Fibroblast of mammary gland (primary cell): ENCODE measurements at places on chromosomes 6 and 20.
A peak's percentile ranks its signal among the peaks of the same experiment; 100 is the strongest.

GRCh38 chr20:10837901-10838300 lies 164.1 kb upstream of the JAG1 start:
- no peak for DNase-seq

- DNase-seq: peak; percentile 39
Measured at GRCh38 chr6:52554684-52555280, 22.1 kb downstream of the TRAM2 start.

DNA sequence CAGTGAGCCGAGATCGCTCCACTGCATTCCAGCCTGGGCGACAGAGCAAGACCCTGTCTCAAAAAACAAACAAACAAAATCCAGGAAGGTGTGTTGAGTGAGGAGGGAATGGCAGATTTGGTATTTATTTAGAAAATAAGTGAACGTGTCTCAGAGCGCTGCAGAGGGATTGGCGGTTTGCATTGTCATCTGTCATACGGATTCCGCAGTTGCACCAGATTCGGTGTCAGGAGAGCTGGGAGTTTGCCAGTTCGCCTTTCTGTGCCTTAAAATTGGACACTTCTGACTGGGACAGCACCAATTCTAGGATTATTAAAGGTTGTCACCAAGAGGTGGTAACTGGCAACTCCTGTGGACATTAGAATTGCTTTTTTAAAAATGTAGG lies 912 bp downstream of the SNRNP48 start:
- DNase-seq: peak; percentile 30

DNA sequence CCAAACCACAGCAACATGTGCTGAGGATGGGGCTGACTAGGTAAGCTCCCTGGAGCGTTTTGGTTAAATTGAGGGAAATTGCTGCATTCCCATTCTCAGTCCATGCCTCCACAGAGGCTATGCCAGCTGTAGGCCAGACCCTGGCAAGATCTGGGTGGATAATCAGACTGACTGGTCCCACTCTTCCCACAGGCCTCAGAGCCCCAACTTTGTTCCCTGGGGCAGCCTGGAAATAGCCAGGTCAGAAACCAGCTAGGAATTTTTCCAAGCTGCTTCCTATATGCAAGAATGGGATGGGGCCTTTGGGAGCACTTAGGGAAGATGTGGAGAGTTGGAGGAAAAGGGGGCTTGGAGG lies 1.5 kb upstream of the VEGFA start:
- no peak for DNase-seq

DNA sequence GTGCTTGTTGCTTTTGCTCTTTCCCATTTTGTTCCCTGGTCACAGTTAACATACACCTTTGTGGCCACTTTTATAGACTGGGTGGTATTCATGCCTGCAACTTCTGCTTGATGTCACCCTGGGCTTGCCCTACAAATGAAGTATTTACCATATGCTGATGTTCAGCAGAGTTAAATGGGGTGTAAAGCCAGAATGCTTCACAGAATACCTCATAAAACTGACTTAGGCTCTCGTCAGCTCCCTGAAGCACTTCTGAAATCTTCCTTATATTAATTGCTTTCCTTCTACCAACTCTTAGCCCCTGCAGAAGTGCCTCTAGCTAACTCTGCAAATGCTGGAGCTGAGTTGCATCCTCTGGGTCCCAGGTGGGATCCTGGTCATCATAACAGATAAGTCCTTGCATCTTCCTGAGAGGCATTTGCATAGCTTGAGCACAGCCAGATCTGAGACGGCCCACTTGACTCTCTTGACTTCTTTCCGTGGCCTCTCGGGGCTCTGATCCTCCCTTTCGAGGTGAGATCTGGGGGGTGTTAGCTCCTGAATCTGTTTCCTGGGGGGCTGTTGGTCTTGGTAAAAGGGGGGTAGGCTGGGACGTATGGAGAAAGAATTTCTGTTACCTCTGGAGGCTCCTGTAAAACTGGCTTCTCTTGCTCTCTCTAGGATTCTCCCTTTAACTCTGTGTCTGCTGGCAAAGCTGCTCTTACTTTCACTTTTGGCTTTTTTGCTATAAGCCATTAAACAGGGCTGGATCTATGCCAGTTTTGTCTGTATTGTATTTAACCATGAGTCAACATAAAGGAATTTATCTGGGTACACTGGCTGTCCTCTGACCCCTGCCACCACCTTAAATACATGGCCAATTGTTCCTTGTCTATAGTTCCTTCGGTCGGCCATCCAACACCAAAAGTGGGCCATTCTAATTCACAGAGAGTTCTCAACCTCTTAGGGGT lies 223.0 kb upstream of the SYNCRIP start:
- DNase-seq: peak; percentile 78

DNA sequence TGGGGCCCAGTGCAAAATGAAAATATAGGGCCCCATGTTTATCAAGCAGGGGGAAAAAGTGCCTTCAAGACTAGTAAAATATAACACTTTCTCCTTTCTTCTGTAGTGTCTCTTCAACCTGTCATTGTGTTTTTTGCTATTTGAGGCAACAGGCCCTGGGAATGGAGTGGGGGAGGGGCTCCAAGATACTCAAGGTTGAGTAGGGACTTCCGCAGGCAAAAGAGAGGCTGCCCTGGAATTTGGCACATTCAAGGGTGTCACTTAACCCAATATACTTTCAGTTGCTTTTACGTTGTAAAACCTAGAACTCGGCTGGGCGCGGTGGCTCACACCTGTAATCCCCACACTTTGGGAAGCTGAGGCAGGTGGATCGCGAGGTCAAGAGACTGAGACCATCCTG lies 154.9 kb downstream of the ALDH8A1 start:
- no peak for DNase-seq

- DNase-seq: no peak
Measured at GRCh38 chr6:127290391-127291265, 24.0 kb downstream of the RNF146 start.

- no peak for DNase-seq
Measured at GRCh38 chr6:582370-582769, 74.5 kb downstream of the HUS1B start.

GRCh38 chr6:64233746-64234145 lies 598.1 kb downstream of the PHF3 start:
- no peak for DNase-seq

DNA sequence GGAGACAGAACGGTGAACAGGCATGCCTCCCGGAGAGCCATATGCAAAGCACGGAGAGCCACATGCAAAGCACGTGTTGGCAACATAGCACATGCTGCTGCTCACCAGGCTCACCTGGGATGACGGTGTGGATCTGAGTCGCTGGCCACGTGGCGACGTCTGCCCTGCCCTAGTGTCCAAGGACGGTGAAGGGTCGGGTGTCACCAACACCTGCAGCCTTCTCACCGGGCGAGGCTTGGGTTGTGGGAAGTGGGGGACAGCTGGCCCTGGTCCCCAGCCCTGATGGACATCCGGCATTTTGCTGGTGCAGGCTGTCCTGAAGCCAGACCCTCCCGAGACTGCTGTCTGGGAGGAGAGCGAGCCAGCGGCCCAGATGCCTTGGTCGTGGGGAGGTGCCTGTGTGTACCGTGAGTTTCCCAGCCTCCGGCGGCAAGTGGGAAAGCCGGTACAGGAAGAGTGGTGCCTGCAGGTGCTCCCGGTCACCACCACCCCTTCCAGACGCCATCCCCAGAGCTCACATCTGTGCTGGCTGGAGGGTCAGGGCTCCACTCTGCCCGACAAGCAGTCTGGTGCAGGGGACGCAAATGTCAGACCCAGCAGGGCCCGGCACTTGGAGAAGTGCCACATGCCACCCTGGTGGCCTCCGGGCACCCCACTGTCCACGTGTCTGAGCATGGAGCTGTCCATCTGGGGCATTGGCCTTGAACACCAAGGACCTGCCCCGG lies 5.9 kb upstream of the ADRM1 start:
- DNase-seq: no peak

DNA sequence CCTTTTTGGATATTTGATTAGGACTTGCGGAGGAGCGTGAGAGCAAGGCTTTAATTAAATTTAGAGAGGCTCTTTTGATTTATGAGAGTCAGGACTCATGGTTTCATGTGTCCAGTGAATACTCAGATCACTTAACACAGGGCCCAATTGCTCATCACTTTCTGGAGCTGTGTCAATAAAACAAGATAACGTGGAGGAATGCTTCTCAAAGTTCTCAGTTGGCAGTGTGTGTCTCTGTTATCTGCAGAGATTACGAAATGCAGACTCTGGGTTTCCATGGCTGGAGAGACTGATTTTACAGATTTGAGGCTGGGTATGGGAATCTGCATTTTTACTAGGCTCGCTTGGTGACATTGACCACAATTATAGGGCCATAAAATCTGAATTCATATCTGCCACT lies 335.8 kb upstream of the FLRT3 start:
- no peak for DNase-seq

- DNase-seq: no peak
Measured at GRCh38 chr6:39093149-39093708, 21.8 kb downstream of the SAYSD1 start.

DNA sequence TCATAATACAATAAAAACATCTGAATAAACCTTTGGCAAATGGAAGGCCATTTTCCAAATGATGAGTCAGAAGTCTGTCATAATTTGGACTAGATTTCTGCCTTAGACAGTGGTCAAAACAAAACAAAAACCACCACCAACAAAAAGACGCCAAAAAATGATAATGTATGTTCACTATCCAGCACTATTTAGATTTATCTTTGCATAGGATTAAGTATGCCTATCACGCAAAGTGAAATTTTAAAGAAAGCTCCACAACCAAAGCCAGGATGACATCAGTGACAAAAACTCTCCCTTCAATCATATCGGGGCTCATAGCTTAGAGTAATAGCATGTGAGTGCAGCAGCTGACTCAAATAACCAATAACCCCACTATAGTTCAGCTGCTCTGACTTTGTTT lies 201.9 kb downstream of the MOXD1 start:
- peak; percentile 89 for DNase-seq

DNA sequence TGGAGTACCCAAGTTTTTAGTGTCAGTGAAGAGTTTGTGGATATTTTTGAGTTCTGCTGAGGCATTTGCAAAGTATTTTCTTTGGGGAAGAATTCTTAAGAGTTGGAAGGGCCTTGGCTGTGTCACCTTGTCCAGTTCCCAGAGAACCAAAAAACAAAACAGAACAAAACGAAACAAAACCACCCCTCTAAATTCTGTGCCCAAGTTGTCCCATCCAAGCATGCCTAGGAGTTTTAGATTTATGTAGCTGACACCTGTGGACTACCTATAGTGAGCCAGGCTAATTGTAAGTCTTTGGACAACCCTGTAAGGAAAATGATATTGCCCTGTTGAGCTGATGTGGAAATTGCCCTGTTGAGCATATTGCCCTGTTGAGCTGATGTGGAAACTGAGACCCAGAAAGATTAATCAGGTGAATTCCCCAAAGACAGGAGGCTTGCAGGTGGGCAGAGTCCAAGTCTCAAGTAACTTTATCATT lies 1.0 kb upstream of the ECI2 start:
- DNase-seq: no peak

DNA sequence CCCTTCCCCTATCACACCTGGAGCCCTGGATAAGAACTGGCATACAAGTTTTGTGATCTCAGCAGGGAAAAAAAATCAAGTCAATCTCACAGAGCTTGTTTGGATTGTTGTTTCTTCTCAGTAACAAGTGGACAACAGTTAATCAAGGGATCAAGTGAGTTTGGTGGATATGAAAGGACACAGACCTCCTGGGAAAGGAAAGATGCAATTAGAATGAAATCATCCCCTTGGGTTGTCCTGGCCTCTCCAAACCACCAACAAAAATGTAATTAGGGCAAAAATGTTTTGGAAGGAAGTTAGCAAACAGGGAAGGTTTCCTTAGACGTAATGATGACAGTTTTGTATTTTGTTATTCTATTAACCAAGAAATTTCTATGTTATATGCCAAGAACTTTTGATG lies 99.1 kb upstream of the PRDM1 start:
- peak; percentile 29 for DNase-seq

GRCh38 chr6:10405513-10405900 lies 9.4 kb downstream of the TFAP2A start:
- DNase-seq: no peak

- DNase-seq: no peak
Measured at GRCh38 chr6:13418844-13419243, 68.6 kb downstream of the GFOD1 start.

GRCh38 chr20:35635652-35636051 lies 20.0 kb downstream of the SPAG4 start:
- DNase-seq: no peak

DNA sequence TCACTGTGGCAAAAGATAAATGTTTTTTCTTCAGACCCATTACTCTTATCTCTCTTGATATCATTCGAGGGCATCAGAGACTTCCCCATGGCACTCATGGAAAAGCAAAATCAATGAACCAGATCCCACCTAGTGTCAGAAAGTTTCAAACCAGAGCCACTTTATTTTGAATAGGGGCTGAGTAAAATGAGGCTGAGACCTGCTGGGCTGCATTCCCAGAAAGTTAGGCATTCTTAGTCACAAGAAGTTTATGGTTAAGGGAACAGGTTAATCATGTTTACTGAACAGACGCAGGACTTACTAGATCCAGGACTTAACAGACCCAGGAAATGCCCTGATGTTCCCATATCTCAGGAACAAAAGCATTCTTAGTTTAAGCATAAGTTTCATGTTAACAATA lies 369.9 kb downstream of the BTBD3 start:
- DNase-seq: no peak

GRCh38 chr6:107731422-107732319 lies 92.4 kb downstream of the SCML4 start:
- DNase-seq: no peak

DNA sequence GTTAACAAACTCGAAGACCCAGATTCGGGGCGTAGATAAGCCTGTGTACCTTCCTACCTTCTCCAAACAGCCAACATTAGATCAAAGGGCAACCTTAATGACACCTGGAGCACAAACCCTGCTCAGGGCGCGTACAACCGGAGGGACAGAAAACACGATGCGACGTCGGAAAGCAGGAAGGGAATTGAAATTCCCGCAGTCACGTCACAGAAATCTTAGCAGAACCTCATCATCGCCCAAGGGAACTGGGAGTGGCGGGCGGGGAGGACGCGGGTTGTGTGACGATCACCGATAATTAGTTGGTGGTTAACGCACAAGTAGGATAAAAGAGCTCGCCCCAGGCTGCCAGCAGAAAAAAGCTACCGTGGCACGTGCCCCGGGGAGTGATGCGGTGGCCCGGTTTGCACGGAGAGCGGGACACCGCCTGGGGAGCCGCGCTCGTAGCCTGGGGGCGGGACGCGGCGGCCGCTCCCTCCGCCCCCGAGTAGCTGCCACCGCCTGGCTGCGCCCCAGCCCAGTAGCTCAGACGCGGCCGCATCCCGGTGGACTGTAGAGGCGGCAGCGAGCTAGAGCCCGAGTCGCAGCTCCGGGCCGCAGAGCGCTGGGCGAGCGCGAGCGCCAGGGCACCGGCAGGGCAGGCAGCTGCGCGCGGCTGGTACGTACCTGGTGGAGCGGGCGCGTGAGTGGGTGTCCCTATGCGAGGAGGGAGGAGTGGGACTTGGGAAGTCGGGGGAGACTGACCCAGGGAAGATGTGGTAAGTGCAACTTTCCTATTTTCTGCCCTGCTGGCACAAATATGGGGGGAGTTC lies at the start of gene PKIB:
PKIB (plus strand) TSS at position 525 of the 809 bp plus-strand sequence. CDS start 107,390 bp downstream, outside the sequence.
- DNase-seq: peak; percentile 53

GRCh38 chr6:168190646-168191443 lies 111.8 kb upstream of the FRMD1 start:
- DNase-seq: no peak

GRCh38 chr6:81785377-81785776 lies 32.9 kb upstream of the TENT5A start:
- DNase-seq: no peak

- no peak for DNase-seq
Measured at GRCh38 chr20:23971310-23971709, 17.3 kb downstream of the GGTLC1 start.
